ENCODE measurements at places on chromosomes 6 and 20.
A peak's percentile ranks its signal among the peaks of the same experiment; 100 is the strongest.

DNA sequence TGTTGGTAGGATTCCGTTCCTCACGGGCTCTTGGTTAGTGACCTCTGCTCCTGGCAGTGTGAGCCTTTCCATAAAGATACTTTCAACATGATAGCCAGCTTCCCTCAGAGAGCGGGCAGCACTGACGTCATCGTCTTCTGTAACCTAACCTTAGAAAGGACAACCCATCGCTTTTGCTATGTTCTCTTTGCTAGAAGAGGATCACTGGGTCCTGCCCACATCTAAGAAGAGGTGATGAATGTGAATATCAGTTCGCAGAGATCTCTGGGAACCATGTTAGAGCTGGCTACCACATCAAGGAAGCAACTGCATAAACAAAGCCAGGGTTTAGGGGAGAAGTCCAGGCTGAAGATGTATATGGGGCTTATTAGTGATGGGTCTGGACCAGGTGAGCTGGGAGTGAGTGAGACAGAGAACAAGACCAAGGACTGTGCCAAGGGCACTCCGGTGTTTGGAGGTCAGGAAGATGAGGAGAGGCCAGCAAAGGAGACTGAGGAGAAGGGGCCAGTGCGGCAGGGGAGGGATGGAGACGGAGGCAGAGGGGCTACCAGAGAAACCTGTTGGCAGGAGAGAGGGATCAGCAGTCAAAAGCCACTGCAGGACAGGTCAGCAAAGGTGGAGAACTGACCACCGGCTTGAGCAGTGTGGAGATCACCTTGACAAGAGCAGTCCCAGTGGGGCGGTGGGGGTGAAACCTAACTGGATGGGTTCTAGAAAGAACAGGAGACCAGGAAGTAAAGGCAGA lies 39.7 kb downstream of the PIM1 start:
- DNase-seq, result peak; percentile 73

GRCh38 chr6:42320762-42321161 lies 103.1 kb upstream of the MRPS10 start:
- no peak for DNase-seq

GRCh38 chr6:52820198-52820597 lies 16.6 kb upstream of the GSTA1 start:
- no peak for DNase-seq

DNA sequence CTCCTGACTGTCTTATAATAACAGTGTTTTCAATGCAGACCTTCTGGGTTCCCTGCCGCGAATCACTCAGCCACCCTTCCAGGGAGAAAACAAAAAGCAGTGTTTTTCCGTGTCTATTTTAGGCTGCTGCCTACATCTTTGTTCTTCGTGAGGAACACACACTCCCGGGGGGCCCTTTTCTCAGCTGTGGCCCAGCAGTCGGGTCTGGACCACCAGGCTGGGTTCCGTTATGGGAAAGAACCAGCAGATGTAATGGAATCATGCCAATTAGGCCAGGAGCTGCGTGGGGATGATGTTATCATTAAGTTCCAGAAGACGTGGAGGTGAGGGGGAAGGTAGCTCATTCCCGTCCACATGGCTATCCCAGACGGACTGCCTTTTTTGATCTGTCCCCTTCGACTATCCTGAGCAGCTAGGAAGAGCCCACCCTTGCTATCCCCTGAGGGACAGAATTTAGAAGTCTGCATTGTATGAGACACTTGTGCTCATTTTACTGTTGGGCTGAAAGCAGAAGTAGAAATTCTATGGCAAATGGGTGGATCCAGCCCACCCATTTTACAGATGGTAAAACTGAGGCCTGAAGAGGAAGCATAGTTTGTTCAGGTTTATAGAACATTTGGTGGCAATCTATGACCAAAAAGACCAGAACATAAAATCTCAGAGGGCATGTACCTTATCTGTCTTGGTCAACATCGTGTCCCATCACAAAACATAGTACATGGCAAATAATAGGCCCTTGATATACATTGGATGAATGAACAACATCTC lies 54.5 kb downstream of the KCNB1 start:
- no peak for DNase-seq

GRCh38 chr6:3938715-3939367 lies 89.7 kb downstream of the FAM50B start:
- no peak for DNase-seq

DNA sequence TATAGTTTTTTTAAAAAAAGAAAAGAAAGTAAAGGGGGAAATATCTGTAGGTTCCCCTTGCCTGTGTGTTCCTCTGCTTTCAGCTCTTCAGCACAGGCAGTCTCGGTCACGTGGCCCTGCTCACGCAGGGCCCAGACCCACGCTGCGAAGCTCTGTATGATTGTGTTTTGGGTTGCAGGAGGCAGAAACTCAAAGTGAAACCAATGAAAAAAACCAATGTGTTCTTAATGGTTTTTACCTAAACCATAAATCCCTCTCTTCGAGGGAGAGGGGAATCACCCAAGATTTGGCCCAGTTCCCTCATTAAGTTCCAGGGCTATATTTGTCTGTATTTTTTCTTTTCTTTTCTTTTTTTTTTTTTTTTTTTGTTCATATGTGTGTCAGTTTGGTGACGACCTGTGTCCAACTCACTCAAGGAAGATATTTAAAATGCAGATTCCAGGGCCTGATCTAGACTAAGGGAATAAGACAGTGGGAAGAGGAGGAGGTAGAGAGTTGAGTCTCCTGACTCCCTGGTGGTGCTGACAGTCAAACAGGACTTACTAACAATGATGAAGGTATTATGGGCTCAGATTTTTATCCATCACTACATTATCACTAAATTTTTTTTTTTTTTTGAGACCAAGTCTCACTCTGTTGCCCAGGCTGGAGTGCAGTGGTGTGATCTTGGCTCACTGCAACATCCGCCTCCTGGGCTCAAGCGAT lies 33.8 kb upstream of the RREB1 start:
- peak; percentile 69 for DNase-seq

DNA sequence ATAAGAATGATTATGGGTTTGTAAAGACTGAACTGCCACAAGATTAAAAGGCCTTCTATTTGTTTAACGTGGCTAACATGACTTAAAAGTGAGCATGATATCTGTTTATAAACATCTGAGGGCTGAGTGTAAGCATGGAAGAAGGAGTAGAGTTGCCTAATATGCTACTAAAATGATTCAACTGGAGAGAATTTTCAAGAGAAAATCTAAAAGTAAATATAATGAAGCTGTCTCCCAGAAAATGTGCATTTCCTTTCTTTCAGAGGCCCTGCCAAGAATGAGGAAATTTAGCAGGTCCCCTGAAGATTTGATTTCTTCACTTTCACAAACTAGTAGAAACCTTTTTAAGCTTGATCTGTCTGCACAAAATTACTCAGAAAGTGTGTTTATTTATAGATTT lies 4.2 kb upstream of the EYA4 start:
- DNase-seq, result no peak

DNA sequence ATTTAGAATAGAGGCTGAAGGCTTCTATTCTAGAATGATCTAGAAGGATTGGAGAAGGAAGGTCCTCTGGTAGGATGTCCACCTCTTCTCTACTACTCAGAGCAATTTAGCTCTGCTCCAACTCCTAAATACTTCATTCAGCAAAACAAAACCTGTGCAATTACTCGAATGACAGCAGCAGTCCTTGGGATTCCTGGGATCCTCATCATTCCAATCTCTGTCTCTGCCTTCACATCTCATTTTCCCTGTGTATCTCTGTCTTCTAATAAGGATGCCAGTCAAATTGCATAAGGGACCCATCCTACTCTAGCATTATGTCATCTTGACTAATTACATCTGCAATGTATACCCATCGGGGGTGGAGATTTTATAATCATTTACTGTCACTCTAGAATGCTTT lies 5.5 kb upstream of the AIG1 start:
- DNase-seq, result no peak

DNA sequence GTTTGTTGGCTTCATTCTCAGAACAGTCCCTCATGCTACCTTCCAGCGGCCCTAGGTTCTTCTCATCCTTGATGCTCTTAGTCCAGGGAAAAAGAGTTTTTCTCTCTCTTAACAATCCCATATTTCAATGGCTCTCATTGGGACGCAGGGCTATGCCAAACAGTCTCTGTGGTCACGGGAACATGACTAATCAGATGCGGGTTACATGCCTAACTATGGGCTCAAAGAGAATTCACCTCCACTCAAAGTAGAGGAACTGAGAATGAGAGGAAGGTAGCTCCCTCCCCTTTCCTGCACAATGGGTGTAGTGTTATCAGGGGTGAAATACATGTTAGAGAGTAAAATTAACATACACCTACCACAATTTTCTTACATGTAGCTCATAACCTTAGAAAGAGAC lies 18.1 kb upstream of the ATRN start:
- DNase-seq, result no peak

DNA sequence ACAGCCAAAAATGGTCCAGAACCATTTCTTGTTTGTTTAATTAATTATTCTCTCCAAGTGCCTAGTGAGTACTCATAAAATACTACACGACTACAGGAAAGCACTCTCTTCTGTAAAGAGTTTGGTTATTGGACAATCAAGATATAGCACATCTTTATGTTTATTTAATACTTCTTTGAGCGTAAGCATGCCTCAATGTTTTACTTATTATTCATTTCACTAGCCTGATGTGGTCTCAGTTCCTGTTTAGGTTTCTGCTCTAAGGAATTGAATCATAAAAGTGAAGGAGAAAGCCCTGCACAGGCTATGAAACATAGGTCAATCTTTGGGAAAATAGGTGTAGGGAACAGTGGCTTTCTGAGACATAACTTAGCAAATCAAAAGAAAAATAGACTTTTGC lies 45.9 kb upstream of the AIG1 start:
- DNase-seq, result no peak

- no peak for DNase-seq
Measured at GRCh38 chr20:45253261-45253660, 1.1 kb downstream of the SLPI start.

GRCh38 chr6:81744131-81744530 lies 8.3 kb downstream of the TENT5A start:
- DNase-seq, result no peak

- no peak for DNase-seq
Measured at GRCh38 chr6:137751768-137752560, 115.1 kb upstream of the TNFAIP3 start.
